ENCODE measurements at places on chromosomes 6 and 20. TPM values are rescaled to one million over a fixed set of nuclear protein-coding genes. Genes with fewer than 3 reads are reported as not detected.
A peak's percentile ranks its signal among the peaks of the same experiment; 100 is the strongest.

ABRACL gene
- total RNA-seq: 15.8 TPM

ARHGAP18 gene
- 26.2 TPM for total RNA-seq

NFATC2 gene
- total RNA-seq: 0.36 TPM

GJA1 gene
- total RNA-seq: 251 TPM

- DNase-seq: no peak
Observed at GRCh38 chr20:35020108-35020928, 64.7 kb downstream of the MYH7B start.

- no peak for DNase-seq
Observed at GRCh38 chr20:44073011-44073674, 113.8 kb downstream of the JPH2 start.

- no peak for DNase-seq
Observed at GRCh38 chr6:124132256-124132655, 328.6 kb downstream of the NKAIN2 start.

GRCh38 chr20:36572701-36573102 lies 695 bp upstream of the TGIF2 start:
- DNase-seq: no peak

DNA sequence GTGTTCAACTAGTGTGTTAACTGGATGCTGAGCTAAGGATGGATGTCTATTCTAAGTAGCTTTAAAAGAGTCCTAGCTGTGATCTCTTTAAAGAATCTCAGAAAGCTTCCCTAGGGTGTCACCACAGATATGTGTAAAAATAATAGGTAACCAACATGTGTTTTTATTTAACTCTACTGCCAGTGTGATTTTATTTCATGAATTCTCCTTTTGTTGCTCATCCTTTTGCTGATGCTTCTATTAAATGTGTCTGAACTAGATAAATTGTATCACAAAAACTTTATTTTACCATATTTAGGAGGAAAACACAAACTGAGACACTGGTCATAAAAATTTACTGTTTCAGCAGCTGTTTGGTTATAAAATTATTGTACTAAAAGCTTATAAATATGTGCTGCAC lies 809.4 kb upstream of the CITED2 start:
- DNase-seq: peak; percentile 36
